ENCODE measurements at places on chromosomes 4 and X.

- DNase-seq = no peak
Observed at GRCh38 chrX:136725441-136726104, 55.2 kb downstream of the ARHGEF6 start.

DNA sequence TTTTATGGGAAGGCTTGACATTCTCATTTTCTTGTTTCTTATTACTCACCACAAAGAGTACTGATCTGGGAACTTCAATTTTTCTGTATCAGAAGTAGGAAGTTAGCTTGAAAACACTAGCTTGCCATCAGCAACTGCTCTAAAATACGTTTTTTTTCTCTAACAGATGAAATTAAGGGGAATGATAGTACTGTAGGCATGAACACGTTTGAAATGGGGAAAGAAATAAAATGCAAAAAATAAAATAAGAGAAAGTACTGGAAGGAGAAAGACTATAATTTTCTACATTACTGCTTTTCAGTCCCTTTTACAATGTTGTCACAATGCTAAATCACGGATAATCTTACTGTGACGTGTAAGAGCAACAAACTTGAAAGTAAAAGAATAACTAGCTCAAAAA lies 1.5 kb downstream of the RADX start:
- DNase-seq = no peak

GRCh38 chr4:57132743-57133137 lies 22.6 kb upstream of the IGFBP7 start:
- no peak for DNase-seq

DNA sequence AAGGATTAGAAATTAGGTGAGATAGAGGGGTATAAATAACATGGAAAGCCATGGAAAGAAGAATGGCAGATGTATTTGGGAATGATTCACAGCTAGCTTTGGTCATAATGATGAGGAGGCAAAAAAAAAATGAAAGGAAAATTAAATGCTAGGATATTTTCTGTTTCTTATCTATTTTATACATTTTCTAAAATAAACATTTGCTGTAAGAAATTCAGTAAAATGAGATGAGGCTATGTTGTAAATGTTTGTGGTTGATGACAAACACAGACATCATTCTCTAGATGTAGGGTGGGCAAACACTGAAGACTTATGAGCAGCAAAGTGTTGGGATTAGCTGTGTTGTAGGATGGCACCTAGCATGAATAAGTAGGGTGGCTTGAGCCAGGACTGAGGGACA lies 407.1 kb downstream of the IL15 start:
- DNase-seq = no peak

- DNase-seq = no peak
Observed at GRCh38 chrX:142999199-142999701, 26.5 kb upstream of the SPANXN4 start.
